ENCODE measurements at places on chromosomes 3 and 15. TPM values are rescaled to one million over a fixed set of nuclear protein-coding genes. Genes with fewer than 3 reads are reported as not detected.

- no peak for DNase-seq
These were observed 12.3 kb upstream of the MFSD1 start for GRCh38 chr3:158789592-158789991.

DNA sequence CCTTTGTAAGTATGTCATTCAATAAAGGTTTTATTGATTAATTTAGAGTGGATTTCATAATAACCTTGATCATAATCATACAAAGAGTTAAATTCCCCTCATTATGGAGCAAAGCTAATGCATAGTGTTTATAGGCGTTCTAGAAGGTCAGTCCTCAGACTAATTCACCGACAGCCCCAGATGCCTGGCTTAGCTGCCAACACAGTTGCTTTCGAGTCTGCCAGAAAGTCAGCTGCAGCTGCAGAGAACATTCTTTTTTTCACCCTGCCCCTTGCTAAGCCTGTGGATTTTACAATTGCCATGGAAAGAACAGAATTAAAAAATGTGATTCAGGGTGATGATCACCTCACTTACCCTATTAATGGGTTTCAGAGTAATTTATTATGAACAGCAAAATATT, 21.2 kb downstream of the CADM2 start:
- DNase-seq, result no peak

DNA sequence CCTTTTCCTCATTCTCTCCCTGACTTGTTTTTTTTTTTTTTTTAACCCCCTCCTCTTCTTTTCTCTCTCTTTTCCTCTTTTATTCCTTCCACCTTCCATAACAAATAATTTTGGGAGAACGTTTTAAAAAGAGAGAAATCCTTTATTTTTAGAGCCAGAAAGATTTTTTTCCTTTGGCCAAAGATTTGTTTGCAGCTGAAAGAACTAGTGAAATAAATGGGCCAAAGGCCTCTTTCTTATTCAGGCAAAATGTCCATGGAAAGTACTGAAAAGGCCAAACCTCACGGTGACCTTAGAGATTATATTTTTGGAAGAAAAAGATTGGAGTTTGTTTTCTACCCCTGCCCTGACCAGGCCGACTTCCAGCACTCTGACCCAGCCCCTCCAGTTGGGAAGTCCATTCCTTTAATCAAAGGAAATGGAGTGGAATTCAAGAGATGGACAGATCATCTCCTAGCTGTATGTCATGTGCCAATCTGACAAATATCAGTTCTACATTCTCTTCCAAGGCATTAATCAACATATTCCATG, 214.3 kb upstream of the ADAMTS9 start:
- DNase-seq, result no peak

The SYNPR gene
- total RNA-seq, result 3.7 TPM

The LRTM1 gene
- total RNA-seq, result not detected

Data from mesothelial cell of epicardium (in vitro differentiated cells).